Heart left ventricle (tissue), 16 donors: ENCODE measurements at places on chromosomes 13 and 19. TPM values are rescaled to one million over a fixed set of nuclear protein-coding genes. Genes with fewer than 3 reads are reported as not detected.

GRCh38 chr19:41543582-41543981 lies 32.4 kb upstream of the CEACAM21 start:
- DNase-seq, result no peak

DNA sequence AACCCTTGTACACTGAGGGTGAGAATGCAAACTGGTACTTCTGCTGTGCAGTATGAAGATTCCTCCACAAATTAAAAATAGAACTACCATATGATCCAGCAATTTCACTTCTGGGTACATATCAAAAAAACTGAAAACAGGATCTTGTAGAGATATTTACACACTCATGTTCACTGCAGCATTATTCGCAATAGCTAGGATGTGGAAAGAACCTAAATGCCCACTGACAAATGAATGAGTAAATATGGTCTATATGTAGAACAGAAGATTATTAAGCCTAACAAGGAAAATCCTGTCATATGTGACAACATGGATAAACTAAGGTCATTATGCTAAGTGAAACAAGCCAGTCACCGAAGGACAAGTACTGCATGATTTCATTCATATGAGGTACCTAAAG lies 304.7 kb downstream of the ENOX1 start:
- DNase-seq, result no peak

DNA sequence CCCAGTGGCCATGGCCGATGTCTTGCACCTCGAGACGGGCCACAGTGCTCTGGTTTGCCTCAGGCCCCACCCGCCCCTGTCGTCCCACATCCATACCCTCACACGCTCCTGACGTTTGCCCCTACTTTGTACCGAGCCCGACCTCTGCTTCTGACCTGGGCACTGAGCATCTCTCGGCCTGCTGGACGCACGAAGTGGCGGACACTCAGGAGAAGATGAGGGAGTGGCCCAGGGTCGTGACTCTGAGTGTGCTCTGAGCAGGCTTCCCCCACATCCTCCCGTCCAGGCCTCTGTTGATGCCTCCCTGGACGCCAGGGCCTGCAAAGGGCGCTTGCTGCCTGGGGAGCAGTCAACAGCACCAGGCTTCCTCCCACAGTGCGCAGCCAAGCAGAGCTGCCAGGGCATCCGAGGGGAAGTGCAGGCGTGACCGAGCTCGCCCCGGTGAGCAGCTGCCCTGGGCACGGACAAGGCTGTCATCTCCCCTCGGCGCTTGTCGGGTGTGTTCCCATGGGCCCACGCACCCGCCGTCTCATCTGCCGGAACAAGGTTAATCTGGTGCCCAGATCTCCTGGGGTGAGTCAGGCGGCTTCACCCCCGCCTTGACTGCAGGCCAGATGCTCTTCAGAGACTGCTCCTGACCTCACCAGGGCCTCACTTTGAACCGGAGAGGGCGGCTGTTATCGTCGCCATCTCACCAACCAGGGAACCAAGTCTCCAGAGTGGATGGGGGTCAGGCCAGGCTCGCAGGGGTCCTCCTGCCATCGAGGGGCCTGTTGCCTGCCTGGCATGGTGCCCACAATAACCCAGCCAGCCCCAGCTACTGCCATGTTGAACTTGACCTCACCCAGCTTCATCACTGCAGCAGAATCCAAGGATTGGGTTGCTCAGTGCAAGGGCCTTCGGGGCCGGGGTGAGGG lies 27.2 kb downstream of the COMP start:
- DNase-seq, result no peak

CGB7 gene
- 0.08 TPM for polyA plus RNA-seq

GRCh38 chr19:46951171-46951986 lies 68.3 kb upstream of the NPAS1 start:
- DNase-seq, result peak; percentile 49

DNA sequence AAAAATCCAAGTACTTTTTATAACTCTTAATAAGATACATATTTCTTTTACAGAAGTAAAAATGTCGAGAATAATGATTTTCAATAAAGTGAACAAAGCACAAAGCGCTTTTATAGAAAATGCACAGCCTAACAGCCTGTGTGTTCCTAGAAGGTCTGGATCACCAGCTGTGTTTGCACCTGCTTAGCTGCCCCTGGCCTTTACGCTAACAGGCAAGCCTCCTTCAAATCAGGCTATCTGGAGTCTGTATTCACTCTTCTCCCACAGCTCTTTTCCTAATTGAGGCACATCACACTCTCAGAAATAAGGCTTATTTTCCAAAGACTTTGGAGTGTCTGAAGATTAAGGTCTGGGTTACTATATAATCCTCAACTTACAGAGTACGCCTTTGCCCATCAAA lies 183.1 kb downstream of the LHFPL6 start:
- no peak for DNase-seq

MEIOSIN gene
- polyA plus RNA-seq, result not detected

GRCh38 chr19:6721773-6722172 lies 1.3 kb upstream of the C3 start:
- DNase-seq, result no peak

DNA sequence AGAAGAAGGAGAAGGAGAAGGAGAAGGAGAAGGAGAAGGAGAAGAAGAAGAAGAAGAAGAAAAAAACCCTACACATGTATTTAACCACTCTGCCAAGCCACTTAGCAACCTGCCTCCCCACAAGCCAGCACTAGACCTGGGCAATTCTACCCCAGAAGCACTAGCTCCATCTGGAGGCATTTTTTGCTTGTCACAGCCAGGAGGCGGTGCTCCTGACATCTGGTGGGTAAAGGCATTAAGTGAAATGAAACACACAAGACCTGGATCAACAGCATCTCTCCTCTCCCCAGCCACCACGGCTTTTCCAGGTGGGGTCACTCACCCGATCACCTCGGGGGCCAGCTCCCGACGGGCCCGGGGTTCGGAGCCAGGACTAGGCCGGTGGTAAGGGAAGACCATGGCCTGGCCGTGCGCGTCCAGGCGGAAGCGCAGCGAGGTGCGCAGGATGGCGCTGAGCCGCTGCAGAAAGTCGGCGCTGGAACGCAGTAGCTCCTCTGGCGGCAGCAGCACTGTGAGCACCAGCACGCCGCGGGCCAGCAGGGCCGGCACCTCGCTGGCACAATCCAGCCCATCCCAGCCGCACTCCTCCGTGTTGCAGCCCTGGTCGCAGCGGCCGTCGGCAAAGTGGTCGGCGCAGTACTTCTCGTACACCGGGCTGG lies 26.9 kb downstream of the NOTCH3 start:
- DNase-seq, result no peak

DNA sequence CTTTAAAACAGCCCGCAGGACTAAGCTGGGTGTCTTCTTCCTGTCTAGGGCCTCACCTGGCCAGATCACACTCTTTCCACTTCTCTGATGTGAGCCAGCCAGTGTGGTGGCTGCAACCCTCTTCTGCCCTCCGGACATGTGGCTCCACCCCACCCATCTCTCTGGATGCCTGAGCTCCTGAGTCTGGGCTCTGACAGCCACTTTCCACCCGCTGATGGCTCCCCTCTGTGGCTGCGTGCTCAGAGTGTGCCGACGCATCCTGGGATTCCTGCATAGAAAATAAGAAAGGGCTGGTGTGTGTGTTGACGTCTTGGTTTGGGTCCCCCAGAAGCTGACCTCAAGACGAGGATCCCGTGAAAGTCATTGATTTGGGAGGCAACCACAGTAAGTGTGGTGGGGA lies 181.6 kb downstream of the URI1 start:
- DNase-seq, result no peak

- DNase-seq, result peak; percentile 42
Observed at GRCh38 chr19:1861599-1862031, 1.8 kb downstream of the KLF16 start.

GRCh38 chr13:39612023-39612637 lies 9.1 kb upstream of the LHFPL6 start:
- no peak for DNase-seq

FOSB gene
- polyA plus RNA-seq, result 1.4 TPM

GRCh38 chr19:35780717-35781116 lies 5.4 kb downstream of the ARHGAP33 start:
- no peak for DNase-seq

- DNase-seq, result no peak
Observed at GRCh38 chr19:7582446-7582845, 13.2 kb upstream of the CAMSAP3 start.

DNA sequence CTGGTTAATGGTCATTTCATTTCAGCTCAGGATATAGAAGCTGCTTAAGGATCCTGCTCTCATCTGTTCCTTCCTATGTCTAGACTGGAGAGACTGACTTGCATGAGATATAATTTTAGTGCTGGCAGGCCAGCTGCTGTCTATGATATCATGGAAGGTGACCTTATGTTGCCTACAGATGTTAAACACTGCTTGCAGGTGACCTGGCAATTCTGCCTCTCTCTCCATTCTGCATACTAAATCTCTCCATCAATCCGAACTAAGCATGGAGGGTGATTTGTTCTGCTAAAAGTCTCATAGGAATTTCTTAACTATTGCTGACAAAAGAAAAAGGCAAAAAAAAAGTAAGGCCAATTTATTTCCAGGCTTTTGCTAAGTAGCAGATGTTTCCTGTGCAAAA lies 81.0 kb downstream of the CCNA1 start:
- DNase-seq, result no peak

DNA sequence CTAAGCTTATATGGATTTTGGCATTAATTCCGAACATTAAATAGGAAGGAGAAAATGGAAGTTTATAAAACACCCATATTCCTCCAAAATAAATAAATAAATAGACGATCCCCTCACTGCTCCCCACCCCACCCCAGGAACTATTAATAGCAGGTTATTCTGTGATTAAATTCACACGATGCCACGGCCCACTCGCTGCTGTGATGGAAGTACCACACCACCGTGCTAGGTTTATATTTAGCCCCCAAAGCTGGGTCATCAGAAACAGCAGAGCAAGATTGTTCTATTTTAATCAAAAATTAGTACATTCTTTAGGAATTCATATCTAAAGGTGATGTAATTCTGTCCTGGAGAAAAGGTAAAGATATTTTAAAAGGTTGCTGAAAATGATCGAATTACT lies 65.4 kb downstream of the CCDC70 start:
- no peak for DNase-seq

RAD23A gene
- 212 TPM for polyA plus RNA-seq

DNA sequence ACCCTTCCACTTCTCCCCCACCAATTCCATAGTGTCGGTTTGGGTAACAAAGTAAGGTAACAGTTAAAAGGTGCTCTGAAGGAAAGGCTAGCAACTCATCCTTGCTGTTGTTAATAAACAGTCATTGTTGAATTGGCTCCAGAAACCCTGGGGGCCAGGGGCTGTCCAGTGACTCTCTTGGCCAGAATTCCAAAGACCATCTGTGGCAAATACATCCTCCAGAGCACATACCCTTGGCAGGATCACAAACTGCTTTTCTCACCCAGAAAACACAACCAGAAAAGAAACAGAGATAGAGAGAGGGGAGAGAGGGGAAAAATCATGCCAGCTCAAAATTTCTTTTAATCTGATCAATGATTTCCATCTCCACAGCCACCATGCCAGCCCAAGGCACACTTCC lies 22.1 kb downstream of the CACNA1A start:
- no peak for DNase-seq

GRCh38 chr13:33752597-33752996 lies 65.4 kb upstream of the RFC3 start:
- no peak for DNase-seq

DNA sequence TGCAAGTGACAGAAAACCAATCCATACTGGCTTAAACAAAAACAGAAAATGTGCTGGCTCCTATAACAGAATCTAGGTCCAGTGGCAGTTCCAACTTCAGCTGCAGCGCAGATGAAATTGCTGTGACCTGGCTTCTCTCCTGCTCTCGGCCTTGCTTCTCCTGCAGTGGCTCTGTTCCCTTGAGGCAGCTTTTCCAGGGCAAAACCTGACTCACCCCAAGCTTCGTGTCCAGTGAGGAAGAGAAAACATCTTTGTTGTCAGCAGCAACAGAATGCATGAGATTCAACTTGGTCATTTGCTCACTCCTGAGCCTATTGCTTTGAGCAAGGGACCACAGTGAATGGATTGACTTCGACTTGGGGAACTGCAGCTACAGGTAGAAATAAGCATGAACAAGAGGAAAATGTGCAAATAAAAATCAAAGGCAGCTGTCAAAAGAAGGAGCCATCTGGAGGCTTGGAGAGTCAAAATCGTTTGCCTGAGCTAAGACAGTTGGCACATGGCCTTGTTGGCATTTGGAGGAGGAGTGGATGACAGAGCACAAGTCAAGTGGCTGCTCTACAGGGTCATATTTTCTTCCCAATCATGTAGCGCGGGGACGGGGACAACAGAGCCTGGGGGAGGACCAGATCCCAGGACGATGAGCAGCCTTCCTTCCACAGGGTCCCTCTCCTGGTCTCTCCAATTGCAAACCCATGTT lies 523.4 kb downstream of the FGF9 start:
- DNase-seq, result peak; percentile 41

GRCh38 chr19:55075371-55075998 lies at the start of gene EPS8L1:
TSS of gene EPS8L1 (plus strand) at chr19:55075869. CDS start at chr19:55076445, 576 bp downstream.
- no peak for DNase-seq

DNA sequence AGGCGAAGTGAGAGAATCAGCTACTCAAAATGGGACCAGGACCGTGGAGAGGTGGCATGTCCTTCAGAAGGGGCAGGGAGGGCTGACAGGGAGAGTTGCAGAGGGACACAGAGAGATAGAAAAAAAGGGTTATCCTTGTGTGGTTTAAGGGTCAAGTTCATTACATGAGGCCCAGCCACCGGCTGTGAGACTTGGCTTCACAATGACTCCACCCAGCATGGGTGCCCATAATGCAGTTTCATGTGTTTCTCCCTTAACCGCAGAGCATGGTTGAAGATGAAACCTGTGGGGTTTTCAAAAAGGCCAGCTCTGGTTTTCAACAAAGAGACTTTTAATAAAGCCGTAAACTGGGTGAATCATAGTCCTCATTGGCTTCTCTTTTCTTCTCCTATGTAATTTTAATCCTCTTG lies 164.6 kb downstream of the KLF5 start:
- no peak for DNase-seq

GRCh38 chr19:491146-491741 lies 5.0 kb upstream of the MADCAM1 start:
- DNase-seq, result no peak

DNA sequence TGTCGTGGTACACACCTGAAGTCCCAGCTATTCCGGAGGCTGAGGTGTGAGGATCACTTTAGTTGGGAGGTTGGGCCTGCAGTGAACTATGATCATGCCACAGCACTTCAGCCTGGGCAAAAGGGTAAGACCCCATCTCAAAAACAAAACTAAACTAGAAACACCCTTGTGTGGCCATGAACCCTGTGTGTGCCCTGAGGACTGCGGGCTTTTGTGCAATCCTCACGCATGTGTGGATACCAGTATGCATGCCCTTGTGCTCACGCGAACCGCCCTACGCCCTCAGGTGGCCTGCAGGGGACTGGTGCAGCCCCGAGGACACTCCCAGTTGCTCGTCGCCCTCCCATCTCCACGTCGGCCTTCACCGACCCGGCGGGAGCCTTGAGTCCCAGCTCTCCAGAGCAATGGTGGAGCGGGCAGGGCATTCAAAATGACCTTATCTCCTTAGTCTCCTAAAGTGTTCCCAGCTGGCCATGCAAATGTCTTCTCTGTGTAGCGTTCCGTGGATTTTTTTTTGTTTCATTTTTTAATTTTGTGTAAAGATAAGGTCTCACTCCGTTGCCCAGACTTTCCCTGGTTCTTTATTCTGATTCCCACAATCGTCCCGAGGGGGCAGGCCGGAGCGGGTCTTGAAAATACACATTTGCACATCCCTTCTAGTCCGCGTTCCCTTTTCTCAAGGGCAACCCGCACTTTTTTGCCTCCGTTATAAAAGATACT lies 868 bp upstream of the EGLN2 start:
- DNase-seq, result peak; percentile 83
